ENCODE measurements at places on chromosomes 3 and 15. TPM values are rescaled to one million over a fixed set of nuclear protein-coding genes. Genes with fewer than 3 reads are reported as not detected.

DNA sequence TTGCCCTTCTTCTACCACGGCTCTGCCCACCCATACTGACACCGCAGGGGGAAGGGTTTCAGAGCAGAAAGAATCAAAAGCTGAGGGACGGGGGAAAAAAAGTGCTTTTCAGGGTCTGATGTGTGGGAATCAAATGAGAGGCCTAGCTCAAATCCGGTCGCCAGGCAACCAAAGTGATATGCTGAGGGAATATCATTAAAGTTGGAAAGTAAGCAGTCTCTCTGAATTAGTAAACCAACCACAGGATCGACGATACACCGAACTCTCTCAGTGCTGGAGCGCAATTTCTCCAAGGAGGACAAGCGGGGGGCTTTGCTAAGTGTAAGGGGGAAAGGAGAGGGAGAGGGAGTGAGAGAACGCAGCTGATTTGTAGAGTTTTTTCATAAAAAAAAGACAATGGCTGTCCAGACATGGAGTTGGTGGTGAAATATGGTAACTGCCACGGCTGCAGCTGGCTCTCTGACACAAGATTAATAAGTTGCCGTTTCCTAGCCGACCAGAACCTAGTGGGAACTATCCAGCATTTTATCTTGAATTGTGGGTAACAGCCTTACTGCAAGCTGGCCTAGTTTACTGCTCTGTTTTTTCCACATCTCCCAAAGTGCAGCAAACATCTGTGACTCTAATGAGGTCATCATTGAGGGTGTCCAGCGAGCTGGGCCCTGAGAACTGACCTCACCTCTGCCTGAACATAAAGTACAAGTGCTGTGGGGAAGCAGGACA is 530.2 kb downstream of the SOX2 start:
- peak; percentile 86 for DNase-seq

Gene CCR4
- total RNA-seq: not detected

Gene CMTM8
- 0.49 TPM for total RNA-seq

Gene SCAMP5
- total RNA-seq: 1.9 TPM

Gene CKMT1A
- total RNA-seq: 1.8 TPM

Gene NDUFB4
- 148 TPM for total RNA-seq

DNA sequence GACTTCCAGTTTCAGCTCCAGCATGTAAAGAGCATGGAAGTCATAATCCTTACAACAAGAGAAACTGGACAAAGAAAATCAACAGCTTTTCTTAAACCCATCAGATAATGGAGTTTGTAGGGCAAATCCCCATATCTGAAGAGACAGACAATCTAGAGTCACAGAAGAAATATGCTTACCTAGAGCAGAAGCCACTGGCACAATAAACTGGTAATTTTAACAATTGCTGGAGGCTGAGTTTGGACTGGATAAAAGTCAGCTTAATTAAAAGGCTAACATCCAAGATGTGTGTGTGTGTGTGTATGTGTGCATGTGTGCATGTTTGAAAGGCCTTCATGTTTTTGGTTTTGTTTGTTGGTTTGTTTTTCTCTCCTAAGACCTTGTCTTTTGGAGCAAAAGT is 50.6 kb downstream of the TM4SF18 start:
- no peak for DNase-seq

Gene CADM2
- 12.8 TPM for total RNA-seq

DNA sequence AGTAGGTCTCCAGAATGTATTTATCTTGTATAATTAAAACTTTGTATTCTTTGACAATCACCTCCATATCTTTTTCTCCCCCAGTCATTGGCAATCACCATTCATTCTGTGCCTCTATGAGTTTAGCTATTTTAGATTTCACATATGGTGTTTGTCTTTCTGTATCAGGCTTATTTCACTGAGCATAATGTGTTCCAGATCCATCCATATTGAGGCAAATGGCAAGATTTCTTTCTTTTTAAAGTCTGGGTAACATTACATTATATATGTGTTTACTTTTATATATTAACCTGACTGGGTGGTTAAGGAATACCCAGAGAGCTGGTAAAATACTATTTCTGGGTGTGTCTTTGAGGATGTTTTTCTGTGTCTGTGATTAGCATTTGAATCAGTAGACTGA is 486.6 kb downstream of the SQOR start:
- no peak for DNase-seq

Gene RTP3
- not detected for total RNA-seq

- DNase-seq: no peak
These were observed 61.0 kb downstream of the C3orf80 start for GRCh38 chr3:160286231-160286630.

Gene CDHR4
- total RNA-seq: 1.1 TPM

- no peak for DNase-seq
These were observed 204.4 kb upstream of the RASGRP1 start for GRCh38 chr15:38768970-38769369.

- DNase-seq: no peak
These were observed 28.4 kb upstream of the ADAMTS9 start for GRCh38 chr3:64716110-64716710.

Gene ADAMTSL3
- 40.7 TPM for total RNA-seq

DNA sequence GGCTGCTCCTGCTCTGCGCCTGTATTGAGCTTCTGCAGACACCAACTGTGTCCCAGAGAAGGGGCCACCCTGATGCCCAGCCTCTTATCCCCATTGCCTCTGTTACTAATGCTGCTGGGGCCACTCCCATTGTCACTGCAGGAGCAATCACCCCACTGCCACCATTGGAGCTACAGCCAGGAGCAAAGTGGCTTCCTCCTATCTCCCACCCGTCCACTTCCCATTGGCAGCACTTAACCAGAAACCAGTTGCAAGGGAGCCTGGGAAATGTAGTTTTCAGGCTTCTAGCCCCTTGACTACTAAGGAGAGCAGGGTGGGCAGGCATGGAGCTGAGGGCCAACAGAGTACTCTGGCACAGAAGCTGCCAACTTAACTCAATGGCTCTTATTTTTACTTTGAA is 55.9 kb upstream of the KLF13 start:
- DNase-seq: peak; percentile 52

GRCh38 chr3:57062101-57062631 is 1.7 kb downstream of the SPATA12 start:
- DNase-seq: peak; percentile 79

DNA sequence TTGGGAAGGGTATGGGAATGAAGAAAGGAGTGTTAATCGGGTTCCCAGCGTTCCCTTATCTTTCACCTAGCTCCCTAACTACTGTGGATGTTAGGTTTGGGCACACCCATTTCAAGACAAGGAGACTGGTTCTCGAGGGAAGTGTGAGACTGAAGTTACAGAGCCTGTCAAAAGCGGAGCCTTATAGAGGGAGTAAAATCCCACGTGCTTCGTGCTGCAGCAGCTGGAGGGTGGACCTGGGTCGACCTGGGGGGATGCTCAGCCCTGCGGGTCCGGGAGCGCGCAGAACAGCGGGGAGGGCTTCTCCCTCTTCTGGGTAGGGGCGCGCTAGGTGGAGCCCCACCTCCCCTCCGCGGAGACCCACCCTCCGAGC is 314 bp upstream of the TMED3 start:
- DNase-seq: no peak

DNA sequence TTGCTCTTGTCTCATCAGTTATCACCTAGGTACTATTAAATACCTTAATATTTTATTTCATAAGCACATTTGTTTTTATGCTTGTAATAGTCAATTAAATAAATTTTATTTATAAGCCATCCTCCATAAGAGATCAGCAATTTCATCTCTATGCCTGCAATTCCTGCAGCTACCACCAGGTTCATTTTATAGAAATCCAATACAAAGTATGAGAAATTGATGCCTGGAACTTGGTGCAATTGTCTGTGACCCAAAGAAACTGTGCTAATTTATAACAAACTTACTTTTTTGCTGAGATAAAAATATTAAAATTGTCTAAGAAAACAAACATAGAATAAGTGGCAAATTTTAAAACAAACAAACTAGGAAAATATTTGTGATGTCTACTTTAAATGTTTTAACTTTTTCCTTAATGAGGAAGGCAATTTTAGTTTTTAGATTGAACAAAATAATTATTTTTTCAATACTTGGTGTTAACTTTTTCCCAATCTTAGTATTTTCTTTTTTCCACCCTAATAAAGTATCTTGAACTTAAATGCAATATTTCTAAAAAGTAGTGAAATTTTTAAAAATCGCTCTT is 1026.6 kb downstream of the ROBO1 start:
- no peak for DNase-seq

Gene CYP8B1
- total RNA-seq: not detected

Gene CTSH
- total RNA-seq: 96.7 TPM

Gene HYKK
- total RNA-seq: 14.7 TPM
